ENCODE measurements at places on chromosomes 4 and X.

DNA sequence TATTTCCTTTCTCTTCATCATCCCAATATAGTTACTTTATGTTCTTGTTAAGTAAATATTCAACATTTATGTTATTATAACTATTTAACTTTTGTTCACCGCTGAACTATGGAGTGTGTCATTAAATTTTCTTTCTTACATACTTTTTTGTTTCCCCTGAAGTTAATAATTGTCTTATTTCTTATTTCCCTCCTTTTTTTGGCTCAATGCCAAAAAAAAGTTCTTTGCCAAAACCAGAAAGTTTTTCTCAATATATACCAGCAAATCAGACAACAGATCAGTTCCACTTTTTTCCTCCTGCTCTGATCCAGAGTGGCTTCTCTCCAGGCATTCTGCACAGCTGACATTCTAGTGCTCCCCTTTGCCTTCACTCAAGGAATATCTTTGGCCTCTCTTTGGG, 187.0 kb upstream of the PPARGC1A start:
- no peak for DNase-seq

GRCh38 chrX:47232803-47233332, at the start of gene USP11:
TSS of gene USP11 (plus strand) at chrX:47233009. CDS start at chrX:47233044, 35 bp downstream.
- peak; percentile 61 for DNase-seq

DNA sequence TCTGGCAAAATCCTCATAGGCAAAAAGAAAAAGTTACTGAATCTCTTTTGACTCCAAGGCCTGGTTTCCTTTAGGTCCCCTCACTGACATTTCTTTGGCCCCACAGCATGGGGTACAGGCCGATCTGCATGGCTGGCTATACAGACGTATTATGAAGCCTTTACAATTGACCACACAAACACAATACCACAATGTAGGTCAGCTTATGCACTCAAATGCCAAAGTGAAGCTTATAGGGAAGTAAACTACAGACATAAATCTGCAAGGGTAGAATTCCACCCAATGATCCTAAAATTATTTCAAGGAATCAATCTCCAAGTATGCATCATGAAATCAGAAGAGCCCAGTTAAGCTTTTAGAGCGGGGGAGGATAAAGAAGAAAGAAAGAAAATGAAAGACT, 20.7 kb downstream of the STX18 start:
- no peak for DNase-seq

- no peak for DNase-seq
Measured at GRCh38 chr4:39937683-39938268, 39.9 kb downstream of the PDS5A start.

DNA sequence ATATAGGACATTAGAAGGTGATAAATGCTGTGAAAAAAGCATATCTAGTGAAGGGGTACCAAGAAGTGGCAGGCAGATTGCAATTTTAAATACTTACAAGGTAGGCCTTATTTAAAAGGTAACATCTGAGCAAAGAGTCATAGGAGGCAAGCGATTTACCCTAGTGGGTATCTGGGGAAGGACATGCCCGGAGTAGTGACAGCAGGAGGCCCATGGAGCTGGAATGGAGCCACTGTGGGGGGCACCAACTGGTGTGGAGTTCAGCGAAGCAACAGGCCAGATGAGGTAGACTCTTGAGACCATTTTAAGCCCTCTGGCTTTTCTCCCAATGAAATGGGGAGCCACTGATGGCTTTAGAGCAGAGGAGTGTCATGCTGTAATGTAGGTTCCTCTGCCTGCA, 37.3 kb downstream of the SEC24D start:
- no peak for DNase-seq

GRCh38 chr4:108744307-108744706, 18.5 kb downstream of the ETNPPL start:
- no peak for DNase-seq

DNA sequence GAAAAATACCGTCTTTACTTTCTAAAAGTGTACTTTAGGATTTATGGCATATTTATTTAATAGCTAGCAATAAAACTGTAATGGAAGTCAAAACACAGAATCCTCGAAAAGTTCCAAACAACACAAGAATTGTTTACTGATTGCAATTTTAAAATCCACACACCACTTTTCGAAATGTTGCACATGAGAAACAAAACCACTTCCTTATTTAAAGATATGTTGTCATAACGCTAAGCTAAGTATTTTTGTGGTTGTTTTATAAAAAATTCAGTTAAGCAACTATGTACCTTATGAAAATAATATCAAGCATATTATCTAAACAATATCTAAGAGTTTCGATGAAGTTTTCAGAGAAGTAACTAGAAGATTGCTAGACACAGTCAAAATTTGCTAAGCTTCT, 344 bp downstream of the TMPRSS11D start:
- no peak for DNase-seq

GRCh38 chr4:3736290-3736689, 29.9 kb upstream of the ADRA2C start:
- DNase-seq, result no peak

- no peak for DNase-seq
Measured at GRCh38 chr4:23899565-23899964, 9.7 kb upstream of the PPARGC1A start.

DNA sequence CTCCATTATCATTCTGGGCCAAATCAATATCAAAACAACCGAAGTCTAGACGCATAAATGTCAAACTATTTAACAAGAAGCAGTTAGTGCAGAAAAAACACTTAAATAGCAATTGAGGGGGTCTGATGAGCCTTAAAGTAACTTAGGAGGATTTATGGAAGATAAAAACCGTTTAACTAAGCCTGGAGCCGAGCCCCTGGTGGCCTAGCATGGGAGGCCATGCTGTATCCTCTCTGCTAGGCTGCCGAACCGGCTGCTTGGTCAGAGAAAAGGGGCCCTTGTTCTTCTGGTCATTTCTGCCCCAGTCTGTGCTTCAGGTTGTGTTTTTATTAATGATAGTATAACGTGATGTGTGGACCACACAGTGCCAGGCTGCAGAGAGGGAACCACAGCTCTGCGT, 72.4 kb downstream of the CPZ start:
- no peak for DNase-seq

GRCh38 chr4:159148441-159148840, 45.6 kb downstream of the RAPGEF2 start:
- DNase-seq, result no peak

DNA sequence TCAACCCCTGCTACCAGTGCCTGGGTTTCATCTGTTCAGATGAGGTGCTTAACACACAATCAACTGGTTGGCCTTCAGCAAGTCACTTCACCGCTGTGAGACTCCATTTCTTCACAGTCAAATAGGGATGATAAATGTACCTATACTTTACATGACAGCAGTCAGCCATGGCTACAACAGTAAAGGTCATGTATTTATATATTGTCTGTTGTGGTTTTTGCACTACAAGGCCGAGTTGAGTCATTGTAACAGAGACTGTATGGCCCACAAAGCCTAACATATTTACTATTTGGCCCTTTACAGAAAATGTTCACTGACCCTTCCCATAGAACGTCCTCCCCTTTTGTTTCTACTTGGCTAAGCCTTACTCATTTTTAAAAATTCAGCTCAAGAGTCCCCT, 404.6 kb upstream of the F9 start:
- DNase-seq, result no peak

DNA sequence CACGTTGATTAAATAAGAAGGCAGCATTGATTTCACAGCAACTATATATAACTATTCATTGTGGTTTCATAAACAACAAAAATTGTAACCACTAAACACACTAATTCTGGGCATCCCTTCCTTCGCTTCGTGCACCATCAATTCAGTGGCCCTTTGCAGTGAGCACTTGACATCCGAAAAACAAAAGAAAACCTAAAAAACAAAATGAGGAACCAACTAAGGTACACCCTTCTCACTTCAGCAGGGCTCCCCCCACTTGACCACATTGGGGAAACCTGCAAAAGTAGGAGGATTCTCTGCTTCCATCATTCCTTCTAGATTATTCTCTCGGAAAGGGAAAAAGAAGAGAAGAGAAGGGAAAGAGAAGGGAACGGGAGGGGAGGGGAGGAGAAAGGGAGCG, 28.3 kb downstream of the NBDY start:
- no peak for DNase-seq

DNA sequence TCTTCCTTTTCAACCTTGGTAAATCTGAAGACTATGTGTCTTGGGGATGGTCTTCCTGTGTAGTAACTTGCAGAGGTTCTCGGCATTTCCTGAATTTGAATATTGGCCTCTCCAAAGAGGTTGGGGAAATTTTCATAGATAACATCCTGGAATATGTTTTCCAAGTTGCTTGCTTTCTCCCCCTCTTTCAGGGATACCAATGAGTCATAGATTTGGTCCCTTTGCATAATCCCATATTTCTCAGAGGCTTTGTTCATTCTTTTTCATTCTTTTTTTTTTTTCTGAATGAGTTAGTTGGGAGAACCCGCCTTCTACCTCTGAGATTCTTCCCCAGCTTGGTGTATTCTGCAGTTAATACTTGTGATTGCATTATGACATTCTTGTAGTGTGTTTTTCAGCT, 549.2 kb upstream of the AMOT start:
- no peak for DNase-seq

GRCh38 chrX:21813612-21814368, 25.6 kb upstream of the MBTPS2 start:
- DNase-seq, result no peak

- DNase-seq, result no peak
Measured at GRCh38 chrX:70096052-70096451, 33.8 kb downstream of the OTUD6A start.

- no peak for DNase-seq
Measured at GRCh38 chr4:38424151-38424871, 239.7 kb upstream of the KLF3 start.

DNA sequence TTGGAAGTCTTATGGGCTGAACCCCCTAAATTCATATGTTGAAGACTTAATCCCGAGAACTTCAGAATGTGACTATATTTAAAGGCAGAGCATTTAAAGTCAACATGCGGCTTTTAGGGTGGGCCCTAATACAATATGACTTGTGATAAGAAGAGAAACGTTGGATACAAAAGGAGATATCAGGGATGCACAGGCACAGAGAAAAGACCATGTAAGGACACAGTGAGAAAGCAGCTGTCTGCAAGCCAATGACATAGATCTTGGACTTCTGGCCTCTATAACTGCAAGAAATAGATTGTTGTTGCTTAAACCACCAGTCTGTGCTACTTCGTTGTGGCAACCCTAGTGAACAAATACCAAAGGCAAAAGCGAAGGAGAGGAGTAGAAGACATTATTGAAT, 42.2 kb downstream of the GABRG1 start:
- no peak for DNase-seq

GRCh38 chr4:89305028-89305427, 2.6 kb downstream of the GPRIN3 start:
- DNase-seq, result no peak

GRCh38 chr4:56448301-56448700, 12.2 kb downstream of the PAICS start:
- DNase-seq, result no peak

GRCh38 chr4:4384837-4385236, 2.1 kb upstream of the NSG1 start:
- peak; percentile 29 for DNase-seq

- DNase-seq, result peak; percentile 51
Measured at GRCh38 chr4:88211473-88212252, 53.2 kb upstream of the ABCG2 start.

GRCh38 chr4:101678180-101678579, 112.3 kb upstream of the BANK1 start:
- no peak for DNase-seq

DNA sequence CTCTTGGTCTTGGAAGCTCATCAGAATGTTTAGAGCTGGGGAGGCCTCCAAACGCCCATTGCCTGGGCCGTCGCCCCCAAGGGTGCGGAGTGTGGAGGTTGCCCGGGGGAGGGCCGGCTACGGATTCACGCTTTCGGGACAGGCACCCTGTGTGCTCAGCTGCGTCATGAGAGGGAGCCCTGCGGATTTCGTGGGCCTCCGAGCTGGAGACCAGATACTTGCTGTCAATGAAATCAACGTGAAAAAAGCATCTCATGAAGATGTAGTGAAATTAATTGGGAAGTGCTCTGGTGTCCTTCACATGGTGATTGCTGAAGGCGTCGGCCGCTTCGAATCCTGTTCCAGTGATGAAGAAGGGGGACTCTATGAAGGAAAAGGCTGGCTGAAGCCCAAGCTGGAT, 23.3 kb downstream of the RGS12 start:
- DNase-seq, result no peak

GRCh38 chr4:5571646-5572045, 136.7 kb downstream of the EVC2 start:
- no peak for DNase-seq

- DNase-seq, result no peak
Measured at GRCh38 chr4:151865312-151865711, 104.5 kb upstream of the GATB start.

DNA sequence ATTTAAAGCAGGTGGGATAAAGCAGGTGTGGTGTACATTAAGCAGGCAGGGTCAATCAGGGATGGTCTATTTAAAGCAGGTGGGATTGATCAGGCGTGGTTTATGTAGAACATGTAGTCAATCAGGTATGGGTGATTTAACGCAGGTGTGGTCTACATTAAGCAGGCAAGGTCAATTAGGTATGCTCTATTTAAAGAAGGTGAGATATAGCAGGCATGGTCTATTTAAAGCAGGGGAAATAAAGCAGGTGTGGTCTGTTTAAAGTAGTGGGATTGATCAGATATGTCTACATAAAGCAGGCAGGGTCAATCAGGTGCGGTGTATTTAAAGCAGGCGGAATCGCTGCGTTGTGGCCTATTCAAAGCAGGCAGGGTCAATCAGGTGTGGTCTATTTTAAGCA, 88.6 kb upstream of the MXRA5 start:
- no peak for DNase-seq

- no peak for DNase-seq
Measured at GRCh38 chrX:74187211-74187610, 116.8 kb upstream of the ZCCHC13 start.

GRCh38 chr4:86822136-86822535, 27.0 kb downstream of the SLC10A6 start:
- no peak for DNase-seq

GRCh38 chr4:171646984-171647383, 166.2 kb upstream of the GALNTL6 start:
- DNase-seq, result no peak

- no peak for DNase-seq
Measured at GRCh38 chr4:53935780-53936179, 128.6 kb downstream of the CHIC2 start.
